ENCODE measurements at places on chromosomes 6 and 20.

GRCh38 chr6:156185113-156185512 lies 592.1 kb upstream of the ARID1B start:
- no peaks in the 10 kb centered on the region for H3K4me1 ChIP-seq
- H3K27me3 ChIP-seq = no peaks in the 10 kb centered on the region
- no peaks in the 10 kb centered on the region for H3K36me3 ChIP-seq

- H3K4me1 ChIP-seq = no peaks in the 10 kb centered on the region
- no peak overlapping the region for H3K27ac ChIP-seq
- DNase-seq = no peak
- no peaks in the 10 kb centered on the region for H3K27me3 ChIP-seq
- H3K4me3 ChIP-seq = no peak overlapping the region
These were observed 58.3 kb upstream of the GNRH2 start for GRCh38 chr20:2984956-2985661.

DNA sequence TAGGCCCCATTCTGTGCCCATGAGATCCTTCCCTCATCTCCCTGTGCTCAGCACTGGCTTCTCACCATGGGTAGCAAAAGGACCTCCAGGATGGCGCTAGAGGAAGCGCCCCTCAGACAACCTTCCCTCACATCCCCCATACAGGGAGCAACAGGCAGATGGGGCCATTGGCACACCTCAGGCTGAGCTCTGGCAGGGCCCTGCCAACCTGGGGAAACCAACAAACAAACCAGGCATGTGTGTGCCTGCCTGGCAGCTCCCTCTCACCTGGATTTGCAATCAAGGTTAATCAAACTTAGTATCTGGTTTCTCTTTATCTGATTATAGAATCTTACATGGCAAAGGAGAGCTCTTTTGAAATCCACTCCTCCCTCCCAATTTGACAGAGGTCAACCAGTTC lies 134.9 kb downstream of the SLC23A2 start:
- H3K4me1 ChIP-seq = peaks cover 9% of the 10 kb centered on the region
- peaks cover 20% of the 10 kb centered on the region for H3K36me3 ChIP-seq
- H3K27me3 ChIP-seq = no peaks in the 10 kb centered on the region
- H3K4me3 ChIP-seq = no peak overlapping the region
- no peak overlapping the region for H3K27ac ChIP-seq
- DNase-seq = no peak

DNA sequence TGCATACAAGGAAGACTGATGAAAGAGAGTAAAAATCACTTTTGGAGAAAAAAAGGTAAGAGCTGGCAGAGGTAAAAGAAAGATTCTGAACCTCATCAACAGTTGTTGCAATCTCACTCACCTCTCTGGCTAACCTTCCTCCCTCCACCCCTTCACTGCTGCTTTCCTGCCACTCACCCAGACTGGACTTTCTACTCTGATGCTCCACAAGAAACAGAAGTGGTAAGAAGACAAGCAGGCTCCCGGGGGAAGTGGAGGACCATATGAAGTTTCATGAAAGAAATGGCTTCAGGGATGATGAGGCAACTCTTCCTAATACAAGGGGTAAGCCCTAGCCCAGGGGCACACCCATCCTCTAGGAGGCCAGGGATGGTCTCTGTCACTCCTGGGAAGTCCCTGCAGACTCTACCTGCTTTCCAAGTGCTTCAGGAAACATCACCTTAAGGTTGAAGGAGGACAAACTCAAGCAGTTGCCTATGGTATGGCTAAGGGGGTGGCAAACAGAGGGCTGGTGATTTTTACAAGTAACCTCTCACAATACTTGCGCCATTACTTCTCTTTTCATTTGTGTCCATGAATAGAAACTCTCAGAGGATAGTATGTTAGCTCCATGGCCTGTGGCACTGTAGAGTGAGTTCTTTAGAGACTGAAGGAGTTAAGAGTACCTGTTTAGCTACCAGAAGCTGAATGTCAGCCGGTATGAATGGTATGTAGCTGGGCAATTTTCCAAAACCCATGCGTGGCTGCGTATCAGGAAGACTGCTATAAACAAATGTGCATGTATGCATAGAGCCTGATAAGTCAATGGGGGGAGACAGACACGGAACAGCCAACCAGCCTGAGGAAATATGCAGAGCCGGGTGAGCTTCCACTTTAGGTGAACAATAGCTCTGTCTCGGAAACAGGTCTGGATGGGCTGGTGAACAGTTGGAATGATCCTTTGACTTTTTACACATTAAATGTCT lies 112.0 kb downstream of the BACH2 start:
- H3K27me3 ChIP-seq = no peaks in the 10 kb centered on the region
- H3K27ac ChIP-seq = no peak overlapping the region
- no peaks in the 10 kb centered on the region for H3K36me3 ChIP-seq
- no peak overlapping the region for H3K4me3 ChIP-seq
- H3K4me1 ChIP-seq = peaks cover 18% of the 10 kb centered on the region
- no peak for DNase-seq

GRCh38 chr6:75863784-75864183 lies 114.7 kb downstream of the MYO6 start:
- no peaks in the 10 kb centered on the region for H3K36me3 ChIP-seq
- H3K4me3 ChIP-seq = no peak overlapping the region
- DNase-seq = no peak
- H3K27me3 ChIP-seq = no peaks in the 10 kb centered on the region
- no peak overlapping the region for H3K27ac ChIP-seq
- no peaks in the 10 kb centered on the region for H3K4me1 ChIP-seq

DNA sequence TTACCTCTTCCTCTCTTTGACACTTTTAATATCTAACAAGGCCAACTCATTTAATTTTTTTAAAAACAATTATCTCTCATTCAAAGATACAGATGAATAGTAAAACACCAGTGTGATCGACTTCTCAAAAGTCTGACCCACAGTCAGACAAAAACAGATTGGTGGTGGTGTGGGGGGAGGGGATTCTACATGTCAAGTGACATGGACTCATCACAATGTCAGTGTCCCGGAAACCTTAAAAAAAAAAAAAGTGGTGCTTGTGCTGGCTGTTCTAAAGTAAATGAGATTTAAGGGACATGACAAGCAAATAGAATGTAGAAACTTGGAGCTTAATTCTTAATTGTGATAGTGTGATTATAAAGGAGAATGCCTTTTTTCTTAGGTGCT lies 16.3 kb upstream of the RFPL4B start:
- no peak overlapping the region for H3K27ac ChIP-seq
- H3K4me1 ChIP-seq = no peaks in the 10 kb centered on the region
- no peak for DNase-seq

- no peak overlapping the region for H3K4me3 ChIP-seq
- no peaks in the 10 kb centered on the region for H3K27me3 ChIP-seq
- H3K4me1 ChIP-seq = peaks cover 13% of the 10 kb centered on the region
- H3K36me3 ChIP-seq = no peaks in the 10 kb centered on the region
- DNase-seq = no peak
- no peak overlapping the region for H3K27ac ChIP-seq
These were observed 138.5 kb downstream of the RCAN2 start for GRCh38 chr6:46352541-46353268.

- no peak for DNase-seq
- no peak overlapping the region for H3K4me3 ChIP-seq
- H3K27me3 ChIP-seq = no peaks in the 10 kb centered on the region
- H3K27ac ChIP-seq = no peak overlapping the region
- H3K4me1 ChIP-seq = no peaks in the 10 kb centered on the region
These were observed 28.9 kb upstream of the NNAT start for GRCh38 chr20:37492096-37492625.

GRCh38 chr6:116990679-116991078 lies 113.6 kb downstream of the RFX6 start:
- H3K36me3 ChIP-seq = no peaks in the 10 kb centered on the region
- no peak overlapping the region for H3K4me3 ChIP-seq
- H3K4me1 ChIP-seq = no peaks in the 10 kb centered on the region
- H3K27ac ChIP-seq = no peak overlapping the region
- no peaks in the 10 kb centered on the region for H3K27me3 ChIP-seq
